Substantia nigra (tissue), 51 donors: ENCODE measurements at places on chromosomes 2 and 18.

- DNase-seq: no peak
Measured at GRCh38 chr2:58540681-58541080, 299.6 kb upstream of the FANCL start.

DNA sequence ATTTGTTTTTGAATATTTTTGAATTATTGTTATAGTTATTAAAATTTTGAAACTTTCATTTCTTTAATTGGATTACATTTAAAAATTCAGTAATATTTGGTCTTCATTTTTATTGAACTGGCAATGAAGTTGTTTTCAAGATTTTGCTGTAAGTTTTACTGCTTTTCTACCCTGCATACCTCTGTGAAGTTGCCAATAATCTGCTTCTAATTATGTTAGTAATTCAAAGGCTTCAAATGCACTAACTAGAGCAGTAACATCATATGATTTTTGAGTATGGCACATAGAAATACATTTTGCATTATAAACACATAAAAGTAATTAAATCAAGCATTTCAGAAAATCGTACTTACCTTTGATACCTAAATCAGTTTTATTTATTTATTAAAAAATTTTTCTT lies 40.3 kb upstream of the FAM171B start:
- no peak for DNase-seq

GRCh38 chr2:238240757-238241711 lies 1.2 kb upstream of the HES6 start:
- peak; percentile 18 for DNase-seq

DNA sequence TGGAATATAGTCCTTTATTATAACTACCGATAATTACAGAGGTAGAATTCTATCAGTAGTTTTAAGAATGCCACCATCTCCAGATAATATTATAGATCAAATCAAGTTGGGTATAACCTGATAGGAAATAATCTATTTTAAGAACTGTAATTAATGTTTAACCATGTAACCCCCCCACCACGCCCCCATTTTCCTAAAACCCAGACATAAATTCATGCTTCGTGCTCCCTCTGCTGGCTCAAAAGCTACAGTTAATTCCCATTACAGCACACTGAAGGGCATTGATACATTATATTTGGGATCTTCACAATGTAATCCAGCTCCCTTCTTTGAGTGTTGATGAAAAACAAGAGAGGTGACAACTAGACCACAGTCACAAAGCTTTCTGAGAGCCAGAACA lies 228.0 kb upstream of the SMAD7 start:
- no peak for DNase-seq

DNA sequence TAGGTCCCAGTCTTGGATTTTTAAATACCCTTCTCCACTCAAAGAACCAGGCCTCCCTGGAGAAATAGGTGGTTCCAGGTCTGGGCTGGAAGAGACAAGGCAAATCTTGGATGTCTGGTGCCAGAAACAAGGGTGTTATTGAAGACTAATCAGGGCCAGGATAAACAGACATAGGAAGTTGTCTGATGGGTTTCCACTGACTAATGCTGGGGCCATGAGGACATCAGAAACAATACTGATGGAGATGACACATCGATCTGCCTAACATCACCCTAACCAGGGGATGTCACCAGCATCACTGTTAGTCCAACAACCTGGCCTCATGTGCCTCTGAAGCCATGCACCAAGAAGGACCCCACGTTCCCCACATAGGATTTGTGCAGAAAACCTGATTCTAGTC lies 42.5 kb upstream of the GLI2 start:
- no peak for DNase-seq

DNA sequence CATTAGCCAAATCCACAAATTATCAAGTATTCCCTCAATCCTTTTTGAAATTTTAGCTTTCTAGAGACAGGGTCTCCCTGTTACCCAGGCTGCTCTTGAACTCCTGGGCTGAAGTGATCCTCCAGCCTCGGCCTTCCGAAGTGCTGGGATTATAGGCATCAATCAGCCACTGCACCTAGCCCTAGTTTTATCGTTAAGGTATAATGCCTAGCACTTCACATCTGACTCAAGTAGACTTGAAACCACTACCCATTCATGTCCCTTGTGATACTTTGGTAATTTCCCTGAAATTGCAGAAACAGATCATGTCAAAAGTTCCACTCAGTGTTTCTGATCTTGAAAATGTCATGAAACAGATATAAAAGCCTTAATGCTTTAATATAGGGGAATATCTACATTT lies 26.3 kb downstream of the MEX3C start:
- no peak for DNase-seq

DNA sequence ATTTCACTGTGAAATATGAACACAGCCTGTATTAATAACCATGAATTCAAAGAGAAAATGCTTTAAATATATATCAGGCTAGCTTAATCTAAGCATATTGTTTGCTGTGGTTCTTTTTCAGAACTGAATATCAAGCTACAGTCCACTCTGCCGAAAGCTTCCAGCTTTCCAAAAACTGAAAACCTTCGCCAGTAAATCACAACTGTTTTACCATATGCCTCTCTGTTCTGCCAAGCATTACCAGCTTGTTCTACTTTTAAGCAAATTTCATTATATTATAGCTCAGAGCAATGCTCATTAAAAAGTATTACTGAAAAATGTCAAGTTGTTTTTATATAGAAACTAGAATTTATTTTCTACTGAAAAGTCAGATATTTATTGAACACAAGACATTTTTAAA lies 277.4 kb downstream of the NRXN1 start:
- DNase-seq: no peak

- peak; percentile 9 for DNase-seq
Measured at GRCh38 chr2:234494361-234495250, 2.3 kb downstream of the ARL4C start.

DNA sequence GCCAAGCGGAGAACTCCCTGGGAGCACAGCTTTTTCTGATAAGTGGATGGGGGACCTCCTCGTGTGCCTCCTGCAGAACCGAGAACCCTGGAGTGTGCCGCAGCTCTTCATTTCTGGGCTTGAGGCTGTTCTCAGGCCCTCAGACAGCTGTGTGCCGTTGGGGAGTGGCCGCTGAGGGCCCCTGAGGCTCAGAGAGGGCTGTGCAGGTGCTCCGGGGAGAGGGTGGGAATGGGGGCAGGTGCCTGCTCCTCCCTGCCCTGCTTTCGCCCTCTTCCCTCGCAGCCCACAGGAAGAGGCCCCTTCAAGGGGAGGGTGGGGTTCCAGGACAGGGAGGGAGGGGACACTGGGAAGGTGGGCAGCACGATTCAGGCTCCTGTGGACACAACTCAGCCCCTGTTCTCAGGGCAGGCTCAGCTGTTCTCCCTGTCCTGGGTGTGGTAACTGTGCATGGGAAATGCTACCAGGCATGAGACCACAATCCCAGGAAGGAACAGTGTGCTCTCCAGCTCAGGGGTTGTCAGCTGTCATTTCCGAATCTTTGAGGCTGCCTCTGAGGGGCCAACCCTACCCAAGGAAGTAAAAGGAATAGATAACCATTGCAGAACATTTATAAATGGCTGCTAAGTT lies 11.3 kb downstream of the LCT start:
- no peak for DNase-seq

DNA sequence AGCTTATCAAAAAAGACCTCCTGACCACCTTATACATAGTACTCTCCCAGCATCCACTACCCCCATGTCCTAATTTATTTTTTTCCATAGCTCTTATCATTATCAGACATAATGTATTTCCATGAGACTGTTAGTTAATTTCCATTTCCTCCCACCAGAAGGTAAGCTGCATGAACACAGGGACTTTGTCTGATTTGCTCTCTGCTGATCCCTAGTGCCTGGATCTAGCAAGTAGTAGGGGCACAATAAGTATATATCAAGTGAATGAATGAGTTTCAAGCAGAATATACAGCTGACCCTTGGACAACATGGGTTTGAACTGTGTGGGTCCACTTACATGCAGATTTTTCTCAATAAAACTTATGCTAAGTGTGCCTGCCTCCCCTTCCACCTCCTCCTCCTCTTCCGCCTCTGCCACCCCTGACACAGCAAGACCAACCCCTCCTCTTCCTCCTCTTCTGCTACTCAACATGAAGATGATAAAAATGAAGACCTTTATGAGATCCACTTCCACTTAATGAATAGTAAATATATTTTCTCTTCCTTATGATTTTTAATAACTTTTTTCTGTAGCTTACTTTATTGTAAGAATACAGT lies 53.8 kb downstream of the CTAGE1 start:
- DNase-seq: no peak

- peak; percentile 72 for DNase-seq
Measured at GRCh38 chr2:75608684-75609333, 37.8 kb upstream of the MRPL19 start.

DNA sequence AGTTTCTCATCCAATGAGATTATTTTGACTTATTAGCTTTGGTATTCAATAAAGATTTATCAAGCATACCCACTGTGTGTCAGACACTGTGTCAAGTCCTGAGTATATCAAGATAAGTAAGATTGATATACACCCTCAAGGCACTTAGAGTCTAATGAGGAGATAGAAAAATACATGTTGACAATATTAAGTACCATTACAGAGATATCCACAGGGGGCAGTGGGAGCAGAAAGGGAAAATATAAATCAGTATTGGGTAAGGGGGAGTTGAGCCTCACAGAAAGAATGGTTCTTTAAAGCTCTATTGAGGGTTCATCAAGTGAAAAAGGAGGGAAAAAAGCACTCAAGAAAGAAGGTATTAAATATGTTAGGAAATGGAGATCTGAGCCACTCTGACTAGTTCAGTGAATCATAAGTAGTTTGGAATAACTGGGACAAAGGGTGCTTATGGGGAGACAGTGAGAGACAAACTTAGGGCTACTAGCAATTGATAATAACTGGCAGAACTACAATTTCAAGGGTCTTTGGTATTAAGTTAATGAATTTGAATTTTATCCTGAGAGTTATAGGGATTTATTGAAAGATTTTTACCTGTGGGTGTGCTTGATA lies 45.5 kb upstream of the SLC8A1 start:
- no peak for DNase-seq

- no peak for DNase-seq
Measured at GRCh38 chr2:62817995-62818713, 112.6 kb downstream of the EHBP1 start.

DNA sequence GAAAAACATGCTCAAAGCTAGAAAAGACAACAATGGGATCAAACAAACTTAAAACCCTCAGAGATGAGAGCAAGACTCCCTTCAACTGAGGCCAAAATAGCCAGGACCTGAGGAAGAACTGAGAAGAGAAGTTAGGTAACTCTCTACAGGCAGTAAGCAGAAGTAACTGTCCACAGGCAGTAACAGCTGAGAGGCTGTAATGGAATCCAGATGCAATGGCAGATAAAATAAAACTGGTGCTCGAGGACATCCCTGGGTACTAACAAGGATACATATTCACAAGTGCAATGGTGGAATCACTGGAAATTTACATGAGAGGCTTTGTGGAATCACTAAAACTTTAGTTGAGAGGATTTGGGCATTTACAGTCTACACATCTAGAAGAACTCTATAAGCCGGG lies 30.4 kb upstream of the C2orf66 start:
- DNase-seq: no peak

GRCh38 chr2:120303177-120303576 lies 42.8 kb upstream of the INHBB start:
- DNase-seq: no peak

- DNase-seq: no peak
Measured at GRCh38 chr18:26628017-26628416, 79.7 kb upstream of the KCTD1 start.

DNA sequence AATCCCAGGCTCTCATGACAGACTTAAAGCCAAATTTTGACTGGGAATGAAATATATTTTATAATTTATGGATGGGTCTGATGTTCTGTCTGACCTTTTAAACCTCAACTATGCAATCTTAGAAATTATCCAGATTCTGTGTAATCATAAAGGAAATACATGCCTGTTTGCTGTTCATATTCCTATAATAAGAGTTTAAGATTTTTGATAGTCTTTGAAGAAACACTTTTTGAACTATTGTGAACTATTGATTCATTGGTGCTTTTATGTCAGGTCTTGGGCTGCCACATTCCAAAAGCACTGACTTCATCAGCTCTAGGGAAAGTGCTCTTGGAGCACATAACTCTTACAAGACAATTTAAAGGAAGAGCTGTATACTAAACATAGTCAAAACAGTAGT lies 64.2 kb downstream of the CCDC150 start:
- DNase-seq: no peak

DNA sequence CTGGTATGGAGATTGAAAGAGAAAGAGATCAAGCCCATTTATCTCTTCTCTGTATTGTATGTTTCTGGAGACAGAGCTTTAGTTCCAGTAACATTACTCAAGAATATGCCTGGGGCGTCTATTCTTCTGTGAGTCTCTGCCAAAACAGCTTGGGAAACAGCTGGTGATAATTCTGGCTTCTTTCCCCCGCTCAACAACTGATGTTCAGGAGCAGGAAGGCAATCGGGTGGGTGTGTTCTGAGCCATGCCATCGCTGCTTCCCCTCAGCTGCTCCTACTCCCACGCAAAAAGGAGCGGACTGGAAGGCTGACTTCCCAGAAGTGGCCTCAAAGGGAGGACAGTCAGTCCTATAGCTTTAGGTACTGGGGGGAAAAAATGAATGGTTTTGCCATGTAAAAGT lies 695.1 kb downstream of the PLCL1 start:
- DNase-seq: no peak

DNA sequence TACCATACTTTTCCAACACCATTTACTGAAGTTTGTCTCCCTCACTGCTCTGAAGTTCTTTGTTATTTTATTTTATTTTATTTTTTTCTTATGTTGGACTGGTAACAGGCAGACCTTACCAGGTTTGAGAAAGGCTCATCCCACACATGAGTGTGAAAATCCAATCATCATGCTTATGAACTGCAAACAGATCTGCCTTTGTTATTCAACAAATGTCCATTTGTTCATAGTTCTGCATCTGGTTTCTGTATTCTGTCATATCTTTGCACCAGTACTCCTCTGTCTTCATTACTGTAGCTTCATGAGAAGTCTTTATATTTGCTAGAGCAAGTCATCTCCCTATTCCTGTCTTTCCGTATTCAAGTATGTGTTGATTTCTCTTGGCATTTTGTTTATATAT lies 5.3 kb downstream of the RNU2-63P start:
- DNase-seq: no peak

GRCh38 chr2:37671816-37672103 lies 318 bp upstream of the CDC42EP3 start:
- DNase-seq: no peak

GRCh38 chr2:60867007-60867406 lies 14.4 kb upstream of the REL start:
- DNase-seq: no peak

DNA sequence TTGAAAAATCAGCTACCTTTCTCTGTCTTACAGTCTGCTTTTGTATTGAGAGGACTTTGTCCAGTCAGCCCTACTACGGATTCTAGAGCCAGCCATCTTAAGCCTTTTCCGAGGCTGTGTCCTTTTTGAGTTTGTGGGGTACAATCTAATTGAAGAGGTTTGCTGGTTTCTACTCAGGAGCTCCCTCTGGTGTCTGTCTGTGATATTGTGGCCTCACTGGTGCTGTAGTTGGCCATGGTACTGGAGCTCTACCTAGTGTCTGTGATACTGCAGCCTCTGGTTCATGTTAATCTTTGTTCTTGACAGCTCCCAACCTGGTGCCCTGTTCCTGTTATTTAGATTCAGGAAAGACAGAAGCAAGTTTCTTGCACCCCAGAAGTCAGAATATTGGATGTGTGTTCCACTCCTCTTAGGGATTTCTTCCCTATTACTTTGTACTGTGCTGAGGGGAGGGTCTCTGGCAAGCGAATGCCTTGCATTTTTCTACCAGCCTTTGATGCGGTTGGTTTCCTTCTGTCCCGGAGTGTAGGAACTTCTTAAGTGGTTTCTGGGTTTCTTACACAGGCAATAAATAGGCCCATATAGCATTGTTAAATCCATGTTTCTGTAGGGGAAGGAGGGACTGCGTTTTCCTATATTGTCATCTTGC lies 78.5 kb downstream of the ACSL3 start:
- DNase-seq: peak; percentile 6
